ENCODE measurements at places on chromosomes 5 and 9.

- DNase-seq: no peak
Observed at GRCh38 chr9:17519761-17520160, 59.1 kb upstream of the SH3GL2 start.

- no peak for DNase-seq
Observed at GRCh38 chr5:143024228-143024920, 254.2 kb downstream of the ARHGAP26 start.

GRCh38 chr9:99345942-99346341 is 123.9 kb downstream of the SEC61B start:
- DNase-seq: no peak

DNA sequence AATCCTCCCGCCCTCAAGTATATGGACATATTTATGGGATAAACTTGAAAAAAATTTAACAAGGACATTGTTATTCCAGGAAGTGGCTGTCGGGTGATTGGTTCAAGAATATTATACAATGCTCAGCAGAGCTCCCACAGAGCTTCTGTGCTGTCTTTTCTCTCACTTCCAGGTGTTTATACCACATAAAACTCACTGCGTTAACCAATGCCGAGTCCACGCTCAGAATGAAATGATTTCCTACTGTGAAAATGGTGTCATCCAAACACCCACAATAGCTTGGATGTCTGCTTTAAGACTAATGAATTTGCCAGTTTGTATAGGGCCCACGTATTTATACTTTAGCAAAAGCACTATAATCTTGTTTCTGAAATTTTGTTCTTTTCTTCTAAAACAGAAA is 368.2 kb downstream of the NDUFS4 start:
- DNase-seq: no peak

GRCh38 chr5:147921136-147921535 is 14.8 kb upstream of the C5orf46 start:
- DNase-seq: no peak
